T-helper 17 cell (primary cell): ENCODE measurements at places on chromosomes 16 and 17.

DNA sequence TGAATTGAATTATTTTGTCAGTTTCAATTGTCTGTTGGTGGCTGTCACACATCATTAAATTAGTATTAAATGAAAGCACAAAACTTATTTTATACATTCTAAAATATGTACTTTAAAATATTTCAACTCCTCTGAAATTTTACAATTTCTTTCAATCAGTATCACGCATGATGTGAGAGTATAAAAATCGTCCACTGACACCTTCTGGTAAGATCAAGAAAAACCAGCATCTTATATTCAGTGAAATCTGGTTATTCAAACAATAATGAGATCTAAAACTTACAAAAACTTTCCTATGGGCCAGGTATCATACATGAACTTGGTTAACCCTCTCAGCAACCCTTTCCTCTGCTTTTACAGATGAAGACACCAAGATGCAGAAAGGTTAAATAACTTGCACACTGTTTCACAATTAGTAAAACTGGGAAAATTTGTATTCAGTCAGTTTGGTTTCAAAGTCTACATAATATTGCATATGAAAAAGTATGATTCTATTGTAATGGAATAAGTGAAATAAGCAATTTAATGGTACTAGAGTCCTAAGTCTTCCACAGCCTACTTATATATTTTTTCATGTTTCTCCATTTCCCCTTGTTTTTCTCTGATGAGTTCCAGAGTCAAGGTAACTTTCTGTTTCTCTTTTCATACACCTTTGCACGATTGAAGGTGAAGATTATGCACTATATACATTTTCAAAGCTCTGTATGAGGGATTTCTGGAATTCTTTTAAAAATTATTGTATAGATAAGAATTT, 58.7 kb downstream of the EFCAB5 start:
- no peak for DNase-seq

DNA sequence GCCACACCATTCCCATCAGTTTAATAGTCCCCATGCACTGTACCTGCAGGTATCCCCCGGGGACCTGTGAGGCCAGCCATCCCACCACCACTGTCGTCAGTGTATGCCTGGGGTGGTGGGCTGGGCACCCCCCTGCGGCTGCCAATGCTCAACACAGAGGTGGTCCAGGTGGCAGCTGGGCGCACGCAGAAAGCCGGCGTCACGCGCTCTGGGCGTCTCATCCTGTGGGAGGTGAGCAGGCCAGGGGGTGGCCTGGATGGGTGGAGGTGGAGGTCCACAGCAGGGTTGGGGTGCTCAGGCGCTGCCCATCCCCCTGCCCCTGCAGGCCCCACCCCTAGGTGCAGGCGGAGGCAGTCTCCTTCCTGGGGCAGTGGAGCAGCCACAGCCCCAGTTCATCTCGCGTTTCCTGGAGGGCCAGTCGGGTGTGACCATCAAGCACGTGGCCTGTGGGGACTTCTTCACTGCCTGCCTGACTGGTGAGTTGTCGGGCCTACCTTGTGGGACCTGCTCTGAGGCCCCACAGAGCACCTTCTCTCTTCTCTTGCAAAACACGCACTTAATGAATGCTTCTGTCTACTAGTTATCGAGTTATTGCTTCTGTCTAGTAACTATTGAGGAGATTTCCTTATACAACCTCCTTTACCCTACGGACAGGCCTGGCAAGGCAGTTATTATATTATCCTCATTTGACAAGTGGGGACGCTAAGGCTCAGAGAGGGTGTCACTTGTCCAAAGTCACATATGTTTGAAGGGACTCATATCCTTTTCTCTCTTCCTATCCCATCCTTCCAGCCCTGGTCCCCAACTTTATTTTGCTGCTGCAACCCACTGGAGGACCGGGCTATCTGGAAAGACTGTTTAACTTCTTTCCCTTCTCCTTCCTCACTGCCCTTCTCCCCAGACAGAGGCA, 5.8 kb upstream of the TRAF4 start:
- no peak for DNase-seq

GRCh38 chr16:19886073-19886941, 1.7 kb upstream of the GPRC5B start:
- peak; percentile 61 for DNase-seq

- DNase-seq = no peak
Measured at GRCh38 chr17:46943501-46944393, 20.8 kb downstream of the GOSR2 start.

GRCh38 chr17:28474111-28474531, 677 bp downstream of the SLC13A2 start:
- DNase-seq = no peak

GRCh38 chr17:18361837-18362697, 1.3 kb downstream of the SHMT1 start:
- DNase-seq = no peak

GRCh38 chr17:72400863-72401262, 280.0 kb downstream of the SOX9 start:
- DNase-seq = no peak

DNA sequence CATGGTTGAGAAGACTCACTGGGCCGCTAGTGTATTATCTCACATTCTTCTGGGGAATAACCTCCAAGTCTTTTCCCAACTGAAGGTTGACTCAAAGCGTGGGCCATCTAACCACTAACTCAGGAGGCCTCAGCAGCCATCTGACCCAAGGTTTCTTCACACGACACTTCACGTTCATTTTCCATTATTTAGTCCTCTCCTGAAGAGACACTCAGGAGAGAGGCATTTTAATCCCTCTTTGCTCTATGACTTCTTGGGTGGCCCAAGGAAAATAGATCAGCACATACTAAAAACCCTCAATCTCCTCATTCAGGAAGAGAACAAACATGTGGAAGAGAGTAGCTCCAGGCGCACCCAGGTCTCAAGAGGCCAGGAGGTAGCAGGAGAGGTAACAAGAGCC, 252.8 kb upstream of the FOXF1 start:
- DNase-seq = no peak

DNA sequence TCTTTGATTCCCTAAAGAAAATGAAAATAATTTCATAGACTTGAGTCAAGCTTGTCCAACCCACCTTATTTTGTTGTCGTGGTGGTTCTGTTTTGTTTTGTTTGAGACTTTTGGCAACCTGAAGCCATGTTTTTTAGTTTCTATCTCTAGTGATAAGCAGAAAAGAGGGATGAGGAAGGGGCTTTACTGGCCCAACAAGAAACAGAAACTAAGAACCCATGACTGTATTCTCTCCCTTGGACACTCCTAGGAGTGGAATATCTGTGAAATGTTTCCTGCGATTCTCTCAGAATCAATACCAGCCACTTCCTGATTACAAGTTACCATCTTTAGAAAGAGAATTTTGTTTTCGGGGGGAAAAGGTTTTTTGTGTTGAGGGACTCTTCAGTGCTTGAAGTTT, 207.5 kb downstream of the PRKCA start:
- DNase-seq = no peak

DNA sequence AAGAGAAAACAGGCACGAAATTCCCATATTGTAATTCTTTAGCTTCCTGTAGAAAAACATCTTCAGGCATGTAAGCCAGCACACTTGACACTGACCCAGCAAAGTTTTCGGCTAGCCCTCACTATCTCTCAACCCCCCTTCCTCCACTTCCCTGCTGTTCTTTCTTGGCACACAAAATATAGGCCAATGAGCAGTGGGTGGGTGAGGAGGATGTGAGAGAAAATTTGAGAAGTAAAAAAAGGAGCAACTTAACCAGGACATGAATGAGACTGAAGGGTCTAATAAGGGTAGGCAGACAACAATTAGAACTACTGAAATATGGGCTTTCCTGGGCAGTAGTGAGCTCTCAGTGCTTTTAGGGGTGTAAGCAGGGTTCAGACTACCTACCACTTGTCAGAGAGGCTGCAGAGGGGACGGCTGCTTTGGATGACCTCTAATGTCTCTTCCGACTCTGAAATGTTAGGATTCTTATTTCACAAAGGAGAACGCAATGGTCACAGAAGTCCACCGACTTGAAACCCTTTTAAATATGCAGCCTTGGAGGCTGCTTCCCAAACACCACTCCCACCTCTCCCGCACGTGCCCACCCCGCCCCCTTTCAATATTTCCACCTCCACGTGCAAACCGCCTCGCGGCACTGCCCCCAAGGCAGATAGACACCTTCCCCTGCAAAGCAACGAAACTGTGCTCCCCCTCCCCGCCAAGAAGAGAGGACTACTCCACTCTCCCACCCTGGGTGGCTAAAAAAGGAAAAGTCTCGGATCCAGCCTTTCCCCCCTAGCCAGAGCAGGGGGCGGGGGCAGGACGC, 889 bp downstream of the MBTD1 start:
- no peak for DNase-seq

- DNase-seq = no peak
Measured at GRCh38 chr17:61253362-61253761, 146.3 kb upstream of the TBX2 start.

DNA sequence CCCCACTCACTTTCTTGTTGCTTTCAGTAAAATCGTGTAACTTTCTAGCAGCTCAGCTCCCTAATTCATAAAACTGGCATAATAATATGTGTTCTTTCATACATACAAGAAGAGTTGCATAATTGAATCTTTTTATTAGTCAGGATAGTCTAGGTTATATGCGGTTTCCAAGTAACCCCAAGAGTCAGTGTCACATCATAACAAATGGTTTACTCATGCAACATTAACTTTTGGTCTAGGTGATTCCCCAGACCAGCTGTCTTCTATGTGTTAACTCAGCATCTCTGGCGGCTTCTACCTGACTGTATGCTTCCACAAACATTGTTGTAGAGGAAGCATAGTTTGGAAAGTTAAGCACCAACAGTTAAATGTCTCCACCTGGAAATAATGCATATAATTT, 1000.4 kb downstream of the CDH11 start:
- no peak for DNase-seq

DNA sequence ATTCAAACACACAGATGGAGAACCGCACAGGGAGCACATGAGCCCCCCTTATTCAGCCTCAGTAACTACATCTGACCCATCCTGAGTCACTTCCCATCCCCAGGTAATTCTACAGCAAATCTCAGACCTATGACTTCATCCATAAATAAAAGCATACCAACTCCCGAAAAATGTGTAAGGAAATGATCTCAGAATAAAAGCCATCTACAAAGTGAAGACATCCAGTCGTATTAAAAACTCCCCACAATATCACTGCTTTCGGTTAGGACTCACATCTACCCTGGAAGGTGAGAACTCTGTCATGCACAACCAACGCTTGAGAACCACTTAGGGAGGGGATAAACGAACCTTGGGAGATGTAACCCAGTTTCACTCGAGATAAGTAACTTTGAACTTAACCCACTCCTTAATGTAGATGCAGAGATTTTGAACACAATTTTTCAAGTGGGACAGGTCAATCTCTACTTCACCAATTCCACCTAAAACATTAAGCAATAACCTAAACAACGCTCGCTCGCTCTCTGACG, 1.3 kb downstream of the USP36 start:
- no peak for DNase-seq

DNA sequence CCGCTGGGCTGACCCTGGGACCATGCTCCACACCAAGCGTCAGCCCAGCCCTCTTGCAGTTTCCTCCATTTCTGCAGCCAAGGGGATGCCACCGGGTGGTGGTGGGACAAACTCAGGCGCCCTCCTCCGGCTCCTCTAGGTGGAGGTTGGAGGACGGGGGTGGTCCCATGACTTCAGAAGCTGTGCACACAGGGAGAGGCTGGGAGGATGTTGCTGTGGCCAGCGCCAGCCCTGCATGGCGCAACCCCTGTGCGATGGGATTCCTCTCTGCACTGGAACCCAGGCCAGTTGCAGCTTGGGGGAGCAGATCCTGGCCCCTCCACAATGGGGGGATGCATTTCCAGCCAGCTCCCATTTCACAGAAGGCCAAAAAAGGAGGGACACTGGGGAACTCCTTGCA, 246.5 kb downstream of the C16orf95 start:
- no peak for DNase-seq

DNA sequence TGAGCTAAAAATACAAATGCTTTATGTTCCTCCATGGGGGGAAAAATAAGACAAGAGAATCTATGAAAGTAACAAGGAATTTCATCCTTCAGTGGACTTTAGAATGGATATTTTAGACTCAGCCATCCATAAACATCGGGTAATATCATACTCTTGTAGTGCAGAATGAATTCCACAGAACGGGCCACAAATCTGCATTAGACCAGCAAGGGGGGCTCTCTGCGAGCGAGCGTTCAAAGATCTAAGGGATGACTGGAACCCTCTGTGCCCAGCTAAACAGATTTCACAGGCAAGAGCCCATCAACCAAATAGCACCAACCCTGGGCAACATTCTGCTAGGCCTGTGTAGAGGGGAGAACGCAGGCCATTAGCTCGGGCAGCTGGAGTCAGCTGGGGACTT, 537.9 kb upstream of the CDH11 start:
- DNase-seq = no peak

GRCh38 chr17:50046179-50046578, 9.7 kb upstream of the ITGA3 start:
- no peak for DNase-seq

DNA sequence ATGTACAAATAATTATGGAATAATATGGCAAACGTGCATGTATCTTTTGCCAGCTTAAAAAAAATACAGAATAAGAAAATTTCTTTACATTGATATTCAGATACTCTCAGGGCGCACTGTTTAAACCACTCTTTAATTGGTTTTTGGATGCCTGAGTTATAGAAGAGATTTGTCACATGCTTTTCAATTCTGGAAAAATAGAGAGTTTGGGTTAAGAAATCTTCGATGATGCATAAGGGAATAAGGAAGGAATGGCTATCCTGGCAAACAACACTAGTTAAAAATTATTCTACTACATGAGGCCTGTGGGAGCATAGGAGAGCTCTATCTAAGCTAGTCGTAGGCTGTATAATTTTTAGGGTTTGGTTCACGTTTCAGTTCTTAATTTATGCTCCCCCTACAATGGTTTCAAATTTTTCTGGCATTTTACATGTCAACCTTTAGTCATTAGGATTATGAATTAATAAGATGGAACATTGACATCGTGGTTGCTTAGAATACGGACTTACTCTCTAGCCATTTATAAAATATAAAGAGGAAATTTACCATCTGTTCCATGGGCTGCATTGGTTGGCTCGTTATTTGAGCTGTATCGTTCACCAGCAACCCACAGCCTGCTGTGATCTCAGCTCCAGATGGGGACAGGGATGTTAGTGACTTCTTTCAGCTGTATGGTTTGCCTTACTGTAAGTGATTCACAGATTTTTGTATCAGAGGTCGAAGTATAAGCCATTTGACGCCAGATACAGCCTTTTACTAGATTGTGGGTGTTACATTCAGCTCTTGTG, 15.9 kb downstream of the NARF start:
- DNase-seq = no peak

- no peak for DNase-seq
Measured at GRCh38 chr17:33929181-33929724, 325.8 kb upstream of the CCL2 start.
